ENCODE measurements at places on chromosomes 5 and 9. TPM values are rescaled to one million over a fixed set of nuclear protein-coding genes. Genes with fewer than 3 reads are reported as not detected.

- no peak overlapping the region for H3K4me3 ChIP-seq
- no peak overlapping the region for H3K27ac ChIP-seq
- H3K36me3 ChIP-seq: no peaks in the 10 kb centered on the region
- no peaks in the 10 kb centered on the region for H3K27me3 ChIP-seq
Measured at GRCh38 chr5:73061593-73061992, 58.8 kb upstream of the TMEM171 start.

DNA sequence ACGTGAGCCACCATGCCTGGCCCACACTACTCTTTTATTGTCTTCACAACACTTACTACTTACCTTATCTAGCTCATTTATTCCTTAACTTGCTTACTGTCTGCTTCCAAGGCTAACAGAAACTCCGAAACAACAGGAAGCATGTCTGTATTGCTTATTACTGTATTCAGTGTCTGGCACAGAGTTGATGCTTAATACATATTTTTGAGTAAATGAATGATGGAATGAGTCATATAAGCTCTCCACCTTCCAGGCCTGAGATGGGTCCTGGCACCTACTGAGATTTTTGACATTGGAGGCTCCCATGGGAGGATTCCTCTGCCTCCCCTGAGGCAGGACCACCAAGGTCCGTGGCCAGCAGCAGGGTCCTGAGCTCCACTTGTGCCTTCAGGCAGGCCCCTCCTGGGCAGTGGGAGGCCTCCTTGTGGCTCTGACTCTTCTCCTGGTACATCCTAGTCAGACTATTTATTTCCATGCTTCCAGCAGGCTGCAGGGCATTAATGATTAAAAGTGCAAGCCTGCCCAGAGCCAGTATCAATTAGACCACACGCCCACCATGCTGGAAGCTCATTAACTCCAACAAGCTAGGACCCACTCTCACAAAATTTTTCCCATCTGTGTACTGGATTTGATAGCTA is 76.5 kb upstream of the CTNNA1 start:
- no peak overlapping the region for H3K4me3 ChIP-seq
- H3K27me3 ChIP-seq: peaks cover 58% of the 10 kb centered on the region
- H3K4me1 ChIP-seq: no peaks in the 10 kb centered on the region
- H3K36me3 ChIP-seq: peaks cover 2% of the 10 kb centered on the region

- no peaks in the 10 kb centered on the region for H3K27me3 ChIP-seq
- H3K36me3 ChIP-seq: no peaks in the 10 kb centered on the region
- H3K27ac ChIP-seq: no peak overlapping the region
Measured at GRCh38 chr5:4868140-4868735, 271.9 kb upstream of the ADAMTS16 start.

Gene SLC4A9
- total RNA-seq: 0.07 TPM

DNA sequence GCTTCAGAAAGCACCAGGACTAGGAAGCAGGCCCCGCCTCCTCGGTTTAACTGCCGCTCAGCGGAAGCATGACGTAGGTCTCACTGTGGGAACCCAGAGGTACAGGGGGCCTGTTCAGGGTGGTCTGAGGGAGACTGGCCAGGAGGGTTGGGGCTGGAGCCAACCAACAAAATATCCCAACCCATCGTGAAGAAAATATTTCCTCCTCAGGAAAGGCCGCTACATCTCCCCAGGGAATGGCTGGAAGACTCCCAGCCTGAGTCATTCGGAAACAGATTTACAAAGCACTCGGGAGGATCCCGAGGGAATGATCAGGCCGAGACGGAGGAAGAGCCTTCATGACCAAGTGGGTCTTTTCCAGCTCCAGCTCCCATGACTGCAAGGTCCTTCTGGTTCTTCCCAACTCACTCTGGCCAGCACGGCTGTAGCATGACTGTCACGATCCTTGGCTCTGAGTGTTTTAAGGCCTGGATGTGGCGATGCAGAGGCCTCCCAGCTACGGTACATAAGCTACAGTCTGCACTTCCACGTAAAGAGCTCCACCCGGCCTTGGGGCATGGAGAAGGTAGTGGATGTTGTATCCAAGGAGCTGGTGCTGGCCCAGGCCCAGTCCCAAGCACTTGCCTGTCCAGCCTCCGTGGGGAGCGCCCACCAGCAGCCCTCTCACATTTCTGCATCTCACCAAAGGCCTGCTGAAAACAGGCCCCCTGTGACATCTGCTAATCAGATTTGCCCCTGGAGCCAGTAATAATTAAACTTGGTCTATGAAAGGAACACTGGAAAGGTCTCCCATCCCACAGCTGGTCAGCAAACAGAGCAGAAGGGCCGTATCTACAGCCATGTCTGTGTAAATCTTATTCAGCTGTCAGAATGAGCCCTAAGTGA is 100.6 kb downstream of the LHFPL2 start:
- H3K36me3 ChIP-seq: no peaks in the 10 kb centered on the region
- H3K27me3 ChIP-seq: peaks cover 38% of the 10 kb centered on the region
- H3K4me1 ChIP-seq: peaks cover 8% of the 10 kb centered on the region
- no peak overlapping the region for H3K27ac ChIP-seq
- H3K4me3 ChIP-seq: no peak overlapping the region

- no peaks in the 10 kb centered on the region for H3K4me1 ChIP-seq
- H3K27ac ChIP-seq: no peak overlapping the region
- H3K27me3 ChIP-seq: no peaks in the 10 kb centered on the region
- no peaks in the 10 kb centered on the region for H3K36me3 ChIP-seq
Measured at GRCh38 chr5:43993634-43994351, 390.8 kb downstream of the NNT start.
